ENCODE measurements at places on chromosomes 2 and 18. TPM values are rescaled to one million over a fixed set of nuclear protein-coding genes. Genes with fewer than 3 reads are reported as not detected.

GRCh38 chr2:130389358-130389757, 33.5 kb downstream of the PTPN18 start:
- no peak for DNase-seq

GRCh38 chr2:8343031-8343430, 338.8 kb upstream of the ID2 start:
- no peak for DNase-seq

GRCh38 chr2:16093639-16094529, 153.5 kb downstream of the MYCN start:
- DNase-seq = no peak

GRCh38 chr2:8388781-8389180, 293.1 kb upstream of the ID2 start:
- DNase-seq = no peak

- DNase-seq = no peak
Observed at GRCh38 chr2:10305715-10306114, 3.0 kb downstream of the HPCAL1 start.

DNA sequence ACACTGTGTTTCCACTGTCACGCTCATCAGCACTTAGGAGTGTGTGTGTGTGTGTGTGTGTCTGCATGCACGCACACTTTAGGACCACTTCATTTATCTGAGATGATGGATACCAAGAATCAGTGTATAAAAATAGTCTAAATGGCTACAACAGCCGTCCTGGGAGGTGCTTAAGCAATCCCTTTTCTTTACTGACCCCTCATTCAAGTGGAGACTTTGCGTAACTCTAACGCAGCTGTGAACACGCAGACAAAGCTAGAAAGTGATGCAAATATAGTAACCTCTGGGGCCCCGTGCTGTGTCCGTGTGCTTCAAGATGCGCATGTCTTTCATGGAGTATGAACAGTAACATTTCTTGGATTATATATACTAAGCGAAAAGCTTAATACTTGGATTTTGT, 40.4 kb upstream of the RBM44 start:
- DNase-seq = no peak

DNA sequence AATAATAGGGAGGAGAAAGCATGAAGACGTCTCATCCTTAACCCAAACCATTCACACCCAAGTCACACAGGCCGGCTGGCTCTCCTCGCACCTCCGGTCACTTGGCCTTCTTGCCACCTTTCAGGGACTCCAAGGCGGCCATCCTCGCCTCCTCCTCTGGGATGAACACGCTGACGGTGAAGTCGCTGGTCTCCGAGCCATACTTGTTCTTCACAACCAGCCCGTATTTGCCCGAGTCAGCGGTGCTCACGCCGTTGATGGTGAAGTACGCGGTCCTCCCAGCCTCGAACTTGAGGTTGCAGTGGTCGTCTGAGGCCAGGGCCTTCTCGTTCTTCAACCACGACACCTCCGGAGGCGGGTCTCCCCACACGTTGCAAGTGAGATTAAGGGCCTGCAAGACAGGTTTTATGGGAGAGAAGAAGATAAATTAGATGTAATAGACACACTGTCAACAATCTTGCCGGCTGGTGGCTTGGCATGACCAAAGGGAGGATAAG, 54.3 kb upstream of the LPIN2 start:
- DNase-seq = no peak

- DNase-seq = no peak
Observed at GRCh38 chr2:105494683-105495425, 96.0 kb upstream of the FHL2 start.

Gene ANKRD12
- total RNA-seq = 9.2 TPM

Gene CFAP221
- not detected for total RNA-seq

Gene NEU4
- total RNA-seq = not detected

Gene DSG1
- total RNA-seq = 0.64 TPM

All from bronchial epithelial cell (primary cell).